Hair follicular keratinocyte (primary cell): ENCODE measurements at places on chromosomes 7 and 10. TPM values are rescaled to one million over a fixed set of nuclear protein-coding genes. Genes with fewer than 3 reads are reported as not detected.

SPDYE1 gene
- total RNA-seq, result not detected in 2 replicates

AKR1D1 gene
- not detected in 2 replicates for total RNA-seq

ASZ1 gene
- not detected in 2 replicates for total RNA-seq

GATA3 gene
- 2.7 and 3.5 TPM in 2 replicates for total RNA-seq

MYH16 gene
- 1.1 and 1.2 TPM in 2 replicates for total RNA-seq

C10orf62 gene
- not detected in 2 replicates for total RNA-seq

RPEL1 gene
- 0.04 TPM in 1 of 2 replicates, not detected in the other for total RNA-seq

AOAH gene
- total RNA-seq, result not detected in 2 replicates

RAPGEF5 gene
- 5.8 and 7.6 TPM in 2 replicates for total RNA-seq

PAX2 gene
- not detected in 2 replicates for total RNA-seq

NFKB2 gene
- total RNA-seq, result 53.7 and 71.6 TPM in 2 replicates

PHF14 gene
- total RNA-seq, result 15.9 and 29.4 TPM in 2 replicates

HTR7 gene
- total RNA-seq, result 11.9 and 22.6 TPM in 2 replicates

EVX1 gene
- total RNA-seq, result not detected in 2 replicates

ZNF3 gene
- 10.3 and 11.4 TPM in 2 replicates for total RNA-seq

GNGT1 gene
- not detected in 2 replicates for total RNA-seq

ZKSCAN1 gene
- total RNA-seq, result 18.6 and 21.3 TPM in 2 replicates

OR2A42 gene
- total RNA-seq, result not detected in 2 replicates

EFCAB10 gene
- 0.38 and 2.0 TPM in 2 replicates for total RNA-seq

FRAT1 gene
- 0.27 and 1.6 TPM in 2 replicates for total RNA-seq

SHH gene
- total RNA-seq, result not detected in 2 replicates

NUTM2E gene
- 0.30 TPM in 1 of 2 replicates, not detected in the other for total RNA-seq

ANKRD2 gene
- total RNA-seq, result 1.0 and 3.0 TPM in 2 replicates

CYP2C19 gene
- not detected in 2 replicates for total RNA-seq

MGAM2 gene
- total RNA-seq, result not detected in 2 replicates

ERVW-1 gene
- total RNA-seq, result not detected in 2 replicates

CPA2 gene
- total RNA-seq, result 0.11 TPM in 1 of 2 replicates, not detected in the other

UCMA gene
- not detected in 2 replicates for total RNA-seq

ANKRD30A gene
- total RNA-seq, result not detected in 2 replicates

SP4 gene
- 2.3 and 2.6 TPM in 2 replicates for total RNA-seq
